NCI-H187 (cell line): ENCODE measurements at places on chromosomes 12 and 14.

GRCh38 chr12:74732826-74733225 lies 195.2 kb downstream of the ATXN7L3B start:
- no peak for DNase-seq

- DNase-seq: no peak
These were observed 2.5 kb downstream of the SLC7A7 start for GRCh38 chr14:22812744-22813143.

- DNase-seq: no peak
These were observed 105.5 kb downstream of the NTS start for GRCh38 chr12:85979641-85980040.

GRCh38 chr14:97138801-97139200 lies 341.6 kb downstream of the VRK1 start:
- DNase-seq: no peak

GRCh38 chr14:92215579-92215978 lies 93.8 kb downstream of the CPSF2 start:
- no peak for DNase-seq

GRCh38 chr14:79629411-79630287 lies 581.7 kb downstream of the DIO2 start:
- DNase-seq: no peak

GRCh38 chr12:99136516-99136915 lies 491.4 kb downstream of the APAF1 start:
- no peak for DNase-seq

- DNase-seq: no peak
These were observed 38.2 kb upstream of the MAP1LC3B2 start for GRCh38 chr12:116520801-116521471.

DNA sequence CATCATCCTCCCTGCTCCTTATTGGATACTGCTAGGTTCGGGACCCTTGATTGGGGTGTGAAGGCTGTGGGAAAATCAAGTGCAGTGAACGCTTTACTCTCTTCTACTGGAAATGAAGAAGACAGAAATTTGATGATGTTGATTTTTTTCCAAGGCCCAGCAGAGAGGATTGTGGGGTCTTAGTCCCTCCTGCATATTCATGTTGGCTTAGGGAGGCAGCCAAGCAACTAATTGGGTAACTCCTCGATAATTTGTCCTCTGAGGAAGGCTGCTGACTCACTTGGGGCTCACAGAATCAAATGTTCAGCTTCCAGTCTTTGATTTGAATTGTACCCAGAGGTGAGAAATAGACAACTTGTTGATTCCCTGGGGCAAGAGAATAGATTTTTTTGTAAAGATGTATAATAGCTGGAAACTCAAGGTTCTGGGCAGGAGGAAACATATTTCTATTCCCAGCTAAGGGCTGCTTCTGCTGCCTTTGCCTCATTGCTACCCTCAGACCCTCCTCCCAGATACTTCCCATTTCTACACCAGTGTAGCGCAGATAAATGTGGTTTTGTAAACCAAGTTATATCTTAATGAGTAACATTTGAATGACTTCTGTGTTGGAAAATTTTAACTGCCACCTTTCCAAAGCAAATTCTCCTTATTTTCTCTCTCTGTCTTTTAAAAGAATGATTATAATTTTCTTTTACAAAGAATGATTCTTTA lies 21.7 kb downstream of the NEUROD4 start:
- DNase-seq: no peak

DNA sequence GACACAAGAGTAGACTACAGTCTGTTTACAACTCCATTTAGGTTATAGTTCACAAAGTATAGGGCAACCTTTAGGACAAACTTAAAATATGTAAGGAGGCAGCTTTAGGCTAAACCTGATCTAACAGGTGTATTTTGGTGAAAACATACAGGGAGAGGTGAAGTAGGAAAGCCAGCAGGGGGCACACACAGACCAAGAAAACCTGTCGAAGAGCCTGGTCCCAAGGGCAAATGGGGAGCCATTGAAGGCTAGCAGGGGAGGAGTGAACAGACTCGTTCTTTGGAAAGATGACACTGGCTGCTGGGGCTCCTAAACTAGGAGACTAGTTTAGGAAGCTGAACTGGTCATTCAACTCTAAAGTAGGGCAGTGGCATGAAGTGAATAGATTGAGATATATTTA lies 138.8 kb upstream of the WSCD2 start:
- DNase-seq: peak; percentile 43

GRCh38 chr12:103028881-103029639 lies 71.6 kb downstream of the ASCL1 start:
- DNase-seq: peak; percentile 65

DNA sequence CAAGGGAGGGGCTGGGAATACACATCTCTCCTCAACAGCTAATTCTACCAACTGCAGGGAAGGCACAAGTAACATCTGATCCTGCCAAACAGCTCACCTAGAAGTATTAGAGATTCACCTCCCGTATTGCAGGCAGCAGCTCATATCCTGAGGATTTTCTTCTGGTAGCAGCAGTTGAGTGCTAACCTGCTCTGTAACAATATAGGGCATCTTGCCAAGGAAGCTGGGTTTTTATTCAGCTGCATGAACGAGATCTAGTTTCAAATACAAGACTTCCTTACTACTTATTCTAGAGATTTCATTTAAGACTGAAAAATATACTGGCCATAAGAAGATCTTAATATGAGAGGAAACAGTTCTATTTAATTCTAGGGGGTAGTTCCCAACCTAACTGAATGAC lies 261.4 kb upstream of the USP15 start:
- DNase-seq: no peak

GRCh38 chr14:69079188-69079742 lies 73.7 kb downstream of the DCAF5 start:
- no peak for DNase-seq

DNA sequence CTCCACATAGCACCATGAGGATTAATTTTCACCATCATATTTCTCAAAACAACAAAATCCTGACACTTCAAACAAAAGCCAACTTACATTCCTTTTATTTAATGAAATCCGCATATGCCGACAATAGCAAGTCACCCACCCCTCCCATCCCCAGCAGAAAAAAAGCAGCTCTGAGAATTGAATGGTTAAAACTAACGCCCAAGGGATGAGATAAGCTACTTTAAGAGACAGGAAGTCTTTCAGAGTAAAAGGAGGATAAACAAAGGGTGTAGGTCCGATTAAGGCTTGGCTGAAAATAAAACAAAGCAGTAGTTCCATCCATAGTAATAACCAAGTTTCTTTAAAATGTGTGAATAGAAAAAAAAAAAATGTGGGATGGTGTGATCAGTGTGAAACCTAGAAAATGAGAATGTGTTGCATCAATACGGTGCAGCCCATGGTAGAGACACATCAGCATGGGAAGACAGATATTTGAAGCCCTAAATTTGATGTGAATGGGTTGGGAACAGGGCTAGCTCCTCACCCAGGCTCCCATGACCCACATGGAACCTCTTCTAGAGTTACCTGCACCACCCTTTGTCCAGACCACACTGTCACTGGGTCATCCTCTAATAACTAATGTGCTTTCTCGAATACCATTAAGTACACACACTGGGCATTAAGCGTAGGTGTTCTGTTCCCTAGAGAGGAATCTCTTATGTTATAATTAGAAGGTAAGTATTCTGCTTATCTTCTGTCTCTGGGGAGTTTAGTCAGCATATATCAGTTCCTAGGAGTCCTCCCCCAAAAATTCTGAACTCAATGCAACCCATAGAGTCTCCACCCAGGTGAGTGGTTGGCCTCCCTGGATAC lies 31.7 kb downstream of the RTRAF start:
- no peak for DNase-seq

DNA sequence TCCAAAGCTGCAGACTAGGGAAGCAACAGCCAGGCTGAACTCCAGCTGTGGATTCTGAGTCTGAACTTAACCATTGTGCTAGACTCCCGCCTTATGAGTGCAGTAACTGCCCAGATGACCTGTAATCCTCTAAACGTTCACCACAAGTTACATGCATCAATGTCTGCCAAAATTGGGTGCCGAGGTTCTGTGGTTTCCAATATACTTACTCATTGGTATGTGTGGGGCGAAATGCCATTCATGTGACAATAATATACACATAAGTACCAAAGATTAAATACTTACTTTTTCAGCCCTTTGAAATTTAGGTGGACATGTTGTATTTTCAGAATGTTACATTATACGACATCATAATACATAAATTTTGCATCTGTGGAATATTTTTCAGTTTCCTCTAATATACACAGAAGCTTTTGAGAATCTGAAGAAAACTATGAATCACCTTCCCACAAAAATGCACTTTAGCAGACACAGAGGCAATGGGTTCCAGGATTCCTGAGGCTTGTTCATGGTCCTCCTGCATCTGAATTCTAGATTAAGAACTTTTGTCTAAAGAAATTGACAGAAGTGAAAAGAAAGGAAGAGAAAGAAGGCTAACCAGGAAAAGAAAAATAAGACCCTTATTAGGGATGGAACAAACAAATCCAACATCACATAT lies 31.7 kb downstream of the GRIP1 start:
- no peak for DNase-seq

DNA sequence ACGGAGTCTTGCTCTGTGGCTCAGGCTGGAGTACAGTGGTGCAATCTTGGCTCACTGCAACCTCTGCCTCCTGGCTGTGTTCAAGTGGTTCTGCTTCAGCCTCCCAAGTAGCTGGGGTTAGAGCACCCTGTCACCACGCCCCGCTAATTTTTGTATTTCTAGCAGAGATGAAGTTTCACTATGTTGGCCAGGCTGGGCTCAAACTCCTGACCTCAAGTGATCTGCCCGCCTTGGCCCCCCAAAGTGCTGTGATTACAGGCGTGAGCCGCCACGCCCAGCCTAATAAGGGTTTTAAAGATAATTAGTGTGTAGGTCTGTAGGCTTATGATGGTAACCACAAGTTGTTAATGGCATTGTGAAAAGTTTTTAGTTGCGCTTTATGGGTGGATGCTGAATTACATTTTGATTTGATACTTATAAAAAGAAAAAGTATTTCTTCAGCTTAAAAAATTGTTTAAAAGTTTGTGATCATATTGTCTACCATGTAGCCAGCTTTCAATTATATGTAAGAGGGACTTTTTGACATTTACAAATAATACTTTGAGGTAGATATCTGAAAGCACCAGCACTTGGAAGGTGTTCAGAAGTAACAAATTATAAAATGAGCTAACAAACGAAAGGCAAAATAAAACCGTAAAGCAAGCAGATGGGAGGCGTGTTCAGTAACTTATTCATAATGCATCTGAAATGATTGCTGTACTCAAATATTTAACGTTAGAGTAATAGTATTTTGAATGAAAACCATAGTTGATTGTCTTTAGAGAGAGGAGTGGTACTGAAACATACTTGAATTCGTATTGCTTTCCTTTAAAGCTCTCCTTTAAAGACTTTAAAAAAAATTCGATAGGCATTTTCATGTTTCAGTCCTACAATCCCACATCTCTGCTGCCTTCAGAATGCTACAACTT lies 37.1 kb downstream of the MDM2 start:
- DNase-seq: no peak

GRCh38 chr12:95820096-95820703 lies 29.6 kb upstream of the NTN4 start:
- DNase-seq: no peak

GRCh38 chr12:74337951-74338350 lies 199.7 kb upstream of the ATXN7L3B start:
- DNase-seq: no peak

DNA sequence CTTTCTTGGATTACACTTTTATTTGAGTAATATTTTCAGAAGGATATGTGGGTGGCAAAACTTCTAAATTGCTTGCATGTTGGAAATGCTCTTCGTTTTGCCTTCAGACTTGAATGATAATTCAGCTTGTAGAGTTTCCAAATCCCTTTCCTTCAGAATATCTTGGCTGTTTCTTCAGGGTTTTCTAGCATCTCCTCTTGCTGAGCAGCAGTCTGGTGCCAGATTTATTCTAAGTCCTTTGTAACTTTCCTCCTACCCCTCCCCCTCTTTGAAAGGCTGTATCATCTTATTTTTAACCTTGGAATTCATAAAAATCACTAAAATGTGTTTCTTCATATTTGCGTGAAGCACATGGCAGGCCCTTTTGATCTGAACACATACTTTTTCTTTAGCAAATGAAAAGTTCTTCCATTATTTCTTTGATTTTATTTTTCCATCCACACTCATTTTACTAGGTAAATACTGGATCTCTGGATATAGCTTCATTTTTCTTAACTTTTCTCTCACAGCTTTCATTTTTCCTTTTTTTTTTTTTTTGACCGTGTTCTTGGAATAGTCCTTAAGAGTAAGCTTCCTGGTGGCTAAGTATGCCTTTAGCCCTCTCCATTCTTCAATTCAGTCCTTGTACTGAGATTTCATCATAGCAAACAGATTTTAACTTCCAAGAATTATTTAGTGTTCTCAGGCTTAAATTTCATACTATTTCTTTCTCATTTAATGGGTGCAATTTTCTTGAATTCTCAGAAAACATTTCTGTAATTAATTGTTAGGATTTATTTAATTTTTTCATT lies 102.0 kb downstream of the SLC38A4 start:
- DNase-seq: no peak
